ENCODE measurements at places on chromosomes 13 and 19.

- no peak for DNase-seq
Measured at GRCh38 chr13:22316494-22317025, 645.7 kb downstream of the FGF9 start.

- DNase-seq, result peak; percentile 71
Measured at GRCh38 chr19:54517483-54517882, 14.9 kb downstream of the LAIR2 start.

DNA sequence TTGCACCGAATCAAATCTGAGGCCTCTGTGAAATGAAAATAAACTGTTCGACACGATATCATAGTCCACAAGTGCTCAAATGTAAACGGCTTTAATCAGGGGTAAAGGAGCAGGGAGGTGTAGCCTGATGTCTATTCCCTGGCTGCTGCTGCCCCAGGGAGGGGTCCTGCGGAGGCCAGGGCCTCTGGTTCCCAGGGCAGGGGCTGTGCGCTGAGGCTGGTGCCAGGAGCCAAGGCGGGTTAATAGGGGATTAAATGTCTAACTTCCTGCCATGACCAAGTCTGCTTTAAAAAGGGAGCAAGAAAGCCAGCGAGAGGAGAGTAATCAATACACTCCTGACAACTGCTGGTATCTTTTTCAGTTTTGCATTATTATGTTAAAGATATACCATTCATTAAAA is 59.4 kb downstream of the ZNF536 start:
- DNase-seq, result no peak

- DNase-seq, result no peak
Measured at GRCh38 chr19:15075806-15076205, 6.2 kb upstream of the OR1I1 start.

- no peak for DNase-seq
Measured at GRCh38 chr13:35514061-35514477, 37.6 kb upstream of the MAB21L1 start.

DNA sequence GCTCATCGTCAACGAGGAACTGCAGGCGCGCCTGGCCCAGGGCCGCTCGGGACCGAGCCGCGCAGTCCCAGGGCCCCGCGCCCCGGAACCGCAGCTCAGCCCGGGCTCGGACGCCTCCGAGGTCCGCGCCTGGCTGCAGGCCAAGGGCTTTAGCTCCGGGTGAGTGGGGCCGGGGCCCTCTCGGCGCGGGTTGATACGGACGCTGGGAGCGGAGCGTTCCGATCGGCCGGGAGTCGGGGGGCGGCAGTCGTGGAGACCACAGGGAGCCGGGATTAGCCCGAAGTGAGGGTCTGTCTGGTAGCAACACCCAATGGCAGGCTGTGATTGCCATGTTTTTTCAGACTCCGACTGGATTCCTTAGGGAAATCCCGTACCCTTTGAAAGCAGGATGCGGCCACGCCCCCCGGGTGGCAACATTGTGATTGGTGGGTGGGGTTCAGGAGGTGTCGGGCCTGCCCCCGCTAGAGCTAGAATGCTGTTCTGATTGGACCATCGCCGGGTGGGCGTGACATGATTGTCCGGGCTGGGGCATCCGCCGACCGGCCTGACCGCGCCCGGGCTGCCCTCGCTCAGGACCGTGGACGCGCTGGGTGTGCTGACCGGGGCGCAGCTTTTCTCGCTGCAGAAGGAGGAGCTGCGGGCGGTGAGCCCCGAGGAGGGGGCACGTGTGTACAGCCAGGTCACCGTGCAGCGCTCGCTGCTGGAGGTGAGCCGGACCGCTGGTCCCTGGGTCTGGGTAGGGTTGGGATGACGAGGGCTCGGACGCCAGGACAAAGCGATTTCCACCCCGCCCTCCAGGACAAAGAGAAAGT is 11.3 kb downstream of the EPS8L1 start:
- peak; percentile 63 for DNase-seq

GRCh38 chr13:85436029-85436428 is 363.2 kb downstream of the SLITRK6 start:
- DNase-seq, result no peak

- peak; percentile 21 for DNase-seq
Measured at GRCh38 chr13:33743438-33744368, 74.2 kb upstream of the RFC3 start.

All from immature natural killer cell (primary cell).